ENCODE measurements at places on chromosomes 12 and 14.

DNA sequence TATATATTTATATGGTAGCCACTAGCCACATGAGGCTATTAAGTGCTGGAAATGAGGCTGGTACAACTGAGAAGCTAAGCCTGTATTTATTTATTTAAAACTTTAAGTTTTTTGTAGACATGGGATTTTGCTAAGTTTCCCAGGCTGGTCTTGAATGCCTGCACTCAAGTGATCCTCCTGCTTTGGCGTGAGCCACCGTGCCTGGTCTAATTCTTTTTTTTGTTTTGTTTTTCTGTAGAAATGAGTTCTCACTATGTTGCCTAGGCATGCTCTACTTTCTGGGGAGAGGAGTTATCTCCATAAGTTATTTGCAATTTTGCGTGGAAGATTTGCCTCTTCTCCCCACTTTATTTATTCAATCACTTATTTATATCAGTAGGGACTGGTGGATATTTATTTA, 4.8 kb upstream of the SNRNP35 start:
- no peak for DNase-seq

- no peak for DNase-seq
Measured at GRCh38 chr14:57492859-57493258, 798 bp downstream of the CCDC198 start.

GRCh38 chr14:103391048-103391447, 5.8 kb downstream of the MARK3 start:
- no peak for DNase-seq

DNA sequence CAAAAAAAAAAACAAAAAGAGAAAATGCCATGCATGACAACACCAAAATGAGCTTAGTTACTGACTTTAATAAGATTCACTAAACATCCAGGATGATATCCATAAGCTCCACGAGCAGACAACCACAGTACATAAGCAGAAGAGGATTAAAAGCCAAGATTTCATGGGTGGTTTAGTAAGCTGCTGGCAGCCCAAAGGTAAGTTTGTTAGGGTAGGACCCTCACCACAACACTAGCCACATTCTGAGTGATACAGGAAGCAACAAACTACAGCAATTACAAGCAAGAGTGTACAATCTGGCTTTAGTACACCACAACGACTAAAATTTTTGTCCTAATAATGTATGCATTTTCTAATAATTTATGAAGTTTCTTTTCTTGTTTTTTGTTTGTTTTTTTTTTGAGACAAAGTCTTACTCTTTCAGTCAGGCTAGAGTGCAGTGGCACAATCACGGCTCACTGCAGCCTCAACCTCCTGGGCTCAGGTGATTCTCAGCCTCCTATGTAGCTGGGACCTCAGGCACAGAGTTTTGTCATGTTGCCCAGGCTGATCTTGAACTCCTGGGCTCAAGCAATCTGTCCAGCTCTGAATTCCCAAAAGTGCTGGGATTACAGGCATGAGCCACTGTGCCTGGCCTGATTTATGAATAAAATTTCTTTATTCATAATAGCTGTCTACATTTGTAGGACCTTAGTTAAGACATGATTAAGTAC, 221.4 kb downstream of the MED13L start:
- no peak for DNase-seq

GRCh38 chr14:28785096-28785952, 18.7 kb downstream of the FOXG1 start:
- no peak for DNase-seq

DNA sequence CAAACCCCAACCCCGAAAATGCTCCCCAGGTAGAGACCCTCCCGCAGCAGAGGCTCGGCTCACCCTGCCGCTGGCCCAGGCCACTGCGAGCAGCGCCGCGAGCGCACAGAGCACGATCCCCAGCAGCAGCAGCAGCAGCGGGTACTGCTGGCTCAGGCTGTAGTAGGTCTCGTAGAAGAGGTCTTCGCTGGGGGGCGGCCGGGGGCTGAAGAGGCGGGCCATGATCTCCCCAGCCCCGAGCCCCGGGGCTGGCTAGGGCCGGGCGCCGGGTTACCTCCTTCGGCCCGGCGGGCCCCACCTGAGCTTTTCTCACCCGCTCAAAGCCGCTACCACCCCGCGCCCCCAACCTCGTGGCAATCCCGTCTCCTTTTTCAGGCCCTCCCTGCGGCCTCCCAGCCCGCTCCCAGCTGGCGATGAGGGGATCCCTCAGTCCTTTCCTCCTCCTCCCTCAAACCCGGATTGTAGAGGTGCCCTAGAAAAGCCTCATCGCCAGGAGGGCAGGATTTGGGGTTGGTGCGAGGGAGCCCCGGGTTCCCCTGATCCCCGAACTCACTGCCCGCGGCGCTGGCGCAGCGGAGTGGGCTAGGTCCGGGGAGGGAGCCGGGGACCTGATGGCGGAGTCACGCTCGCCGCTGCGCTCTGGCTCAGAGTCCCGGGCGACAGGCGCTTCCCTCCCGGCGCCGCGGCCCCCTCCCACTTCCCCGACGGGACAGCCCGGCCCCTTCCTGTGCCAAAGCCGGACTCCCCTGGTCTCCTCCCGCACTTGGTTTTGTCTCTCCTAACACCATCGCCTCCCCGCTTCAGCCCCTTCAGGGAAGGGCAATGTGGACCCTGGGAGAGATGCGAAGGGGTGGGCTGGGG, at the start of gene ADCY4:
TSS of gene ADCY4 (minus strand) at position 641 of the 861 bp plus-strand sequence. CDS start at position 222, 419 bp downstream.
- no peak for DNase-seq

GRCh38 chr12:88597365-88597764, 17.1 kb upstream of the KITLG start:
- no peak for DNase-seq

GRCh38 chr12:51820526-51821439, 27.7 kb downstream of the FIGNL2 start:
- peak; percentile 72 for DNase-seq

DNA sequence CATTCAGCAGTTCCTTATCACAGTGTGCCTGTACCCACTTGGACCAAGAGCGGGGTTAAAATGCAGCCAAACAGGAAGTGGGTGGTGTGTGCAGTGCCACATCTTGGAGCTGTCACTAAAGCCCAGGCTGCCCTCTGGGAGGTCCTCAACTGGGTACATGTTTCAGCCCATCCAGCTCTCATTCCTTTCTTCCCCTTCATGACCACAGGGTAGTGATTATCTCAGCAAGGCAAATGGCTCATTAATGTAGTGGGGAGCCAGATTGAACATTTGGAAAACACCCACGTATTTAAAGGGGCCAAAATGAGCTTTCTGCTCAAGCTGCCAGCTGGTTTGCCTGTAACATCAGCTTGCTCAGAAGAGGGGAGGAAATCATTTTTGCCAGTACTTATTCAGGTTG, 210.8 kb upstream of the BTG1 start:
- no peak for DNase-seq

GRCh38 chr12:130791629-130792028, 47.4 kb downstream of the STX2 start:
- no peak for DNase-seq

DNA sequence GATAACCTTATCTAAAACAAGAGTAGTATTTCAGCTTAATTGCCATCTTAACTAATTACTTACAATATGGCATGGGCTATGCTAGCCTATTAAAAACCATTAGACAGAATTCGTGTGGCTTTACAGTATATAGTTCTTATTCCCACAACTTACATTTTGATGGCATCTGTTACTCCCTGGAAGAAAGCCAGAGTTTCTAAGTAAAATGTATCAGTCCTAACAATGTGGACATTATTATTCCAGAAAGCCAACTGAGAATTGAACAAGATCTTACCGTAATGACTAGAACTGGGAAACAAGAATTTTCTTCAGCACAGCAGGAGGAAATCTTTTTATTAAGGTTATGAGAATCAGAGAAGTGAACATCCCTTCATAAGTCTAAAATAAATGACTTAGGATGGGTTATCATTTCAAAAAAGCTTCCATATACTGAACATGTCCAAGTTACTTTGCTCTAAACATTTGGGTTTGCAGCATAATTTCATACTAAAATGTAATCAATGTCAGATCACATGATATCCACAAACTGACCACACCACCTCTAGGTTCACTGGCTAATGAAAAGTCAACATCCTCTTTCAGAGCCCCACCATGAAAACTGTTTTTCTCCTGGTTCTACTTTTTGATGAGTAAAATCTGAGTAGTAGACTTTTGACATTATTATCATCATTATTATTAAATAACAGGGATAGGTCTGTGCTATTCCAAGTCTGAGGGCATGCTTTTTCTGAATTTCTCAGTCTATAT, 179.7 kb downstream of the SSPN start:
- no peak for DNase-seq
